CD8-positive, alpha-beta T cell (primary cell): ENCODE measurements at places on chromosomes 2 and 18.

- DNase-seq, result no peak
Measured at GRCh38 chr2:220181165-220181564, 553.7 kb downstream of the SLC4A3 start.

- no peak for DNase-seq
Measured at GRCh38 chr18:48017635-48018034, 87.2 kb upstream of the SMAD2 start.

GRCh38 chr18:44961288-44961995 is 280.8 kb downstream of the SETBP1 start:
- DNase-seq, result no peak

DNA sequence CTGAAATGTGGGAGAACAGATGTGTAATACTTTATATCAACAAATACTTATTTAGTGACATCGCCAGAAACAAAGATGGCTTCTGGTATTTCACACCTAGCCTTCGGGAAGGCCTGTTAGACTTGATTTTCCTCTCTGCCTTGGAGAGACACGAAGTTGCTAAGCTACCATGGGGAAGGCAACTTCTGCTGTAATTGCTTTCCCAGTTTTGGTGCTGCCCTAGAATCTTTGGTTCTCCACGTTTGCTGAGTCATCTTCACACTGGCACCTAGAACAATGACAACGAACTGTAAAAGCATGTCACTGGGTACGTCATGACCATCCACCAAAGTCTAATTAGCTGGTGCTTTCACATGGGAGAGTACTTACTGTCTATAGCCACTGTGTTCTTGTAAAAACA is 58.7 kb upstream of the ACTR3 start:
- DNase-seq, result no peak

GRCh38 chr18:28164771-28165483 is 12.0 kb downstream of the CDH2 start:
- no peak for DNase-seq

GRCh38 chr2:184859187-184859586 is 260.9 kb downstream of the ZNF804A start:
- DNase-seq, result no peak

DNA sequence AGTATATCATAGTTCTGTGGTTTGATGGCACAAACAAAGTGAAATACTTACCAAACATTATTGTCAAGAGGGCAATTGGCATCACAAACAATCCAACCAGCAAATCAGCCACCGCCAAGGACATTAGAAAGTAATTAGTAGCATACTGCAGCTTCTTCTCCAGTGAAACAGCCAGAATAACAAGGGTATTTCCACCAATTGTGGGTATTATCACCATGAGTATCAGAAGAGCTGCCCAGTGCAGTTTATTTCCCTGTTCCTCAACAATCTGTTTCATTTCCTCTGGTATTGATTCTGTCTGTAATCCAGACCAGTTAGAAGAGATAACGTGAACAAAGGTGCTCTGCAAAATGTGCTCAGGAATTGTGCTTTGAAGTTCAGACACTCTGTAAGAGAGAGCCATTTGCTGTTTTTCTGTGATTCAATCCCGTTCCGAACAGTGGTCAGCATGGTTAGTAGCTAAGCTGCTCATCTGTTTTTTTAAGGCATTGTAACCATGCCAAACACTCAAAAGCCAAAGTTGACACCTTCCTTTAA is 1.4 kb downstream of the HTR2B start:
- DNase-seq, result no peak

- DNase-seq, result no peak
Measured at GRCh38 chr2:68428746-68429145, 38.3 kb downstream of the FBXO48 start.

DNA sequence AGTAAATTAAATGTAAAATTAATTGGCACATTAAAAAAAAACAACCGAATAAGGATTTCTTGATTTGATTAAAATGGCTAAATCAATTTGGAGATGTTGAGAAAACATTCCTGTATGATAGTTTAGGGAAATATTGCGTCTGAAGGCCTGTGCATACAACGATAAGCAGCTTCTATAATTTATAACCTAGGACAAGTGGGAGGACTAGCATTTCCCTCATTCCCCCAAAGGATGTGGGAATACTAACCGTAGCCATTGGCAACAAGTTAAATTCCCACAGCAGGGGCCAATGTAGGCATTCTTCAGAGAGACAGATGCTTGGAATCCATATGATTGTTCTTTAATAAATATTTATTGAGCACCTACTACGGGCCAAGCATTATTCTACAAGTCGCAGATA is 134.5 kb downstream of the NYAP2 start:
- DNase-seq, result no peak
